ENCODE measurements at places on chromosomes 5 and 9.

DNA sequence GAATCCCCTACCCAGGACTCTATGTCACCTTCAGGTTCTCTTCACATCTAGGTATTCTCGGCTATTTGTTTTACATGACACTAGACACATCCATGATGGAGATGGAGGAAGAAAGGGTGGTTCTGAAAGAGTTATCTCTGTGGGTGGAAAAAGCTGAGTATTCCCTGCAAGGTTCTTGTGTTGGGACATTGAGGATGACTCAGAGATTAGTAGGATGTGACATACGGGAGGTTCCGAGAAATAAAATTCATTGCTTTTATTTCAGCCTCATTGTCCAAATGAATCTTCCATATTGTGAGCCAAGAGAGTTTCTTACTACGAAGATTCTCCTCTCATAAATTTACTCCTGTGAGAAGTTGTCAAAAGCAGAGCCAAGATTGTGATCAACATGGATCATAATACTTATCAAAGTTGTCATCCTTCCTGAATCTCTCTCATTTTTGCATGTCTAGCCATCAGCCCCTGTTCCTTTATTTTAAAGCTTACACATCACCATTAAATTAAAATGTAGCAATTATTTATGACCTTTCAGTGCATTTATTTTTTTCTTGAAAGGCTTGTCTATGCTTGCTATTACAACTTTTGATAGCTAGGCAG, 370.0 kb downstream of the PSAT1 start:
- DNase-seq, result no peak

- no peak for DNase-seq
Observed at GRCh38 chr9:133930682-133931485, 61.2 kb downstream of the VAV2 start.

DNA sequence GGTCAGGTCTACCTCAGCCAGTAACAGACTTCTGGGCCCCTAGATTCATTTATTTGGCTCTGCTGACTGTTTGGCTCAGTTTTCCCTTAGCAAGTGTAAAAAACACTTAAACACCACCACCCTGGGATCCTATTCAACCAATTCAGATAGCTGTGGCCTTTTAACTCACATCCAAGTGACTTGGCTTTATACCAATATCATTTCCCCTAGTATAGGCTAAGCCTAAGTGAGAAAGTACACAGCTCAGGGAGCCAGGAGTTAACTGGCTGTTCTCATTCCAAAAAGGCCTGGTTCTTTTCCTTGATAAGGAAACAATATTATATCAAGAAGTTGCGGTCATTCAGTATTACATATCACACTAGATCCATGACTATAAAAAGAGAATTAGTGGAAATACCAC, 163.5 kb downstream of the ARL15 start:
- DNase-seq, result no peak

DNA sequence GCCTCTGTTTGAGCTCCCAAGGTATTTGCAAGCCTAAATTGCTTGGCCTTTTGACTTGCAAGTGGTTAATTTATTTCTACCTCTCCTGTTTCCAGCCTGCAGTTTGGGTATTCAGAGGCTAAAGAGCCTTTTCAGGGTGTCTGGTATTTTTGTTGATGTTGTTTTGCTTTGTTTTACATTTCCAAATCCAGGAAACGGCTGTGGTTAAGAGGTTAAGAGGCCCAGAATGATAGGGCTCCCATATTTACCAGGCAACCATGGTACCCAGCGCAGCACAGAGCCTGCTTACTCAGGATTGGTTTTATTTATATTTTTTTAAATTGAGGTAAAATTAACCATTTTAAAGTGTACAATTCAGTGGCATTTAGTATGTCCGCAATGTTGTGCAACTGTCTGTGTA, 92.1 kb downstream of the PDZD2 start:
- DNase-seq, result no peak

DNA sequence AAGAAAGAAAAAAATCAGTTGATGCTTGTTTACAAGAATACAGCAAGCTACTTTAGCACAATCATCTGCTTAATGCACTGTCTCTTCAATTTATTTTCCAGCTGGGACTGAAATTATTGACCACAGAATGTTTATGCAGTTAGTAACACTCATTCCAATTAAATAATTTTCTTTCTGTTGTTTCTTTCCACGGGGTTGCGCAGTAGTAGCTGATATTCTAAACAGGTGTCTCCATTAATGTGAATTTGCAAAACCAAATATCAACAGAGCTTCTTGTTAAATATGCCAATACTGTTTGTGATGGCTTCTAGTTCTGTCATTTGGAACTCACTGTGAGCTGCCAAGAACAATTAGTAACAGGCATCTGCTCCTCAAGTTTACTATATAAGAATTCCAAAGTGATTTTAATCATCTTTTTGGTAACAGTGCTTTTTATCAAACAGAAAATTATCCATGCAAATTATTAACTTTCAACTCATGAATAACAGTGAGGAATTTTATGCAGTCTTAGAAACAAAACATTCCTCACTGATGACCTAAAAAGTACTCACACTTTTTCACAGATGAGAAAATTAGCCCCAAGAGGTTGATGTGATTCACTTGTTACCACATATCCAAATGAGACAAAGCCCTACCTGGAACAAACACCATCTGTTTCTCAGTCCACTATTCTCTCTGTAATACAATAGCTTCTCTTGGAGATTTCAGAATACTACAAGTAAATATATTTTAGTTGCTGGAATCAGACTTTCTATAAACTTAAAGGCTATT, 567.6 kb upstream of the RGMB start:
- DNase-seq, result no peak

DNA sequence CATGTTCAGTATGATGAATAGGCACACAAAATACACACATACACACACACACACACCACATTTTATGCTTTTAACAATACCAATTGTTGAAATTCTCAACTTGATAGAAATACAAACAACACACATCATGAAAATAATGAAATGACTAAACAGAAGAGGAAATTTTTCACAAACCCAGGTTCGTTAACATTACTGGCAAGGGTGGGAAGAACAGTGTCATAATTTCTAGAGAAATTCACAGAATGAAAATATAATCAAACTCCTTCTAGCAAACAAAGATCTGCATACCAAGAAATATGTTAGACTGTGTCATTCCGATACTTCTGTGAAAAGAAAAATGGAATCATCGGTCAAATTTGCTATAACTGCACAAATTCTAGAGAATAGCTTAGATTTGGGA, 41.9 kb downstream of the ST8SIA4 start:
- DNase-seq, result no peak

- DNase-seq, result no peak
Observed at GRCh38 chr5:128667152-128667551, 129.1 kb upstream of the FBN2 start.
